Endodermal cell (in vitro differentiated cells): ENCODE measurements at places on chromosomes 13 and 19. TPM values are rescaled to one million over a fixed set of nuclear protein-coding genes. Genes with fewer than 3 reads are reported as not detected.

The C13orf42 gene
- total RNA-seq: 25.0 and 27.7 TPM in 2 replicates

DNA sequence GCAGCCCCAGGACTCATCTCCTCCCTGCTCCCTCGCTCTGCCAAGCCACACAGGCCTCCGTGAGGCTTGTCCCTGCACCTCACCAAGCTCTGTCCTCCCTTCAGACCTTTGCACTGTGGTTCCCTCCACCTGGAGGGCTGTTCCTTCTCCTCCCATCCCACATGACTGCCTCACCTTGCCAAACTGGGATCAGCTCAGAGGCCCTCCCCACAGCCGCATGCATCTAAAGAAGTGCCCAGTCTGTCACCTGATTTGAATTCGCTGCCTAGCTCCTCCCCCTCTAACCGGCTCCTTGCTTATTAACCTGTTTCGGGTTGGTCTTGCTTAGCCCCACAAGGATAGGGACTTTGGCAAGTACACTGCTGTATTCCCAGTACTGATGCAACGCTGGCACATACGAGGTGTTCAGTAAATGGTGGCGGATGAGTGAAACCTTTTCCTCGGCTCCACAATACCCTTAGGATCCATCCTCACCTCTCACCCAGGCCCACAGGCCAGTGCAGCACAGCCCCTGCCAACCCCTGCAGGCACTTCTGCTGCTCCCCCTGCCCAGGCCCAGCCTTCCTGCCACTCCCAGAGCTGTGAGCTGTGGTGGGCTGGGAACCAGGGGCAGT lies 4.4 kb downstream of the AKT2 start:
- DNase-seq: peak; percentile 83
- peaks cover 10% of the 10 kb centered on the region for H3K4me1 ChIP-seq
- no peak overlapping the region for H3K27ac ChIP-seq
- peaks cover 10% of the 10 kb centered on the region for H3K36me3 ChIP-seq
- no peaks in the 10 kb centered on the region for H3K27me3 ChIP-seq

DNA sequence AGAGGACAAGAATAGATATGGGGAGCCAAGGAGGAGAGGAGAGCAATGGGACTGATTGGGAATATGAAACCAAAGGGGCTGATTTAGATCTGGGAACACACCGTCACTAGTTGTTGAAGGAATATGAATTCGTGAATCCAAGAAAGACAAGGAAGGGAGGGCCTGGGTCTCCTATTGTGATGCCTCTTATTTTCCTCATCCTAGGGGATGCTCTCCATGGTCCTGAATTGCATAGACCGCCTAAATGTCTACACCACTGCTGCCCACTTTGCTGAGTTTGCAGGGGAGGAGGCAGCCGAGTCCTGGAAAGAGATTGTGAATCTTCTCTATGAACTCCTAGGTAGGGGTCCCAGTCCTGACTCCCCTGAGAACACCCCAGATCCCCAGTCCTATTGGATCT lies 21.5 kb downstream of the RYR1 start:
- no peak overlapping the region for H3K4me3 ChIP-seq
- H3K4me1 ChIP-seq: no peaks in the 10 kb centered on the region
- no peaks in the 10 kb centered on the region for H3K36me3 ChIP-seq
- no peaks in the 10 kb centered on the region for H3K27me3 ChIP-seq
- H3K27ac ChIP-seq: no peak overlapping the region
- DNase-seq: peak; percentile 79

- H3K27me3 ChIP-seq: peaks cover 23% of the 10 kb centered on the region
- no peak for DNase-seq
Measured at GRCh38 chr13:23901365-23901764, 4.1 kb upstream of the C1QTNF9B start.

DNA sequence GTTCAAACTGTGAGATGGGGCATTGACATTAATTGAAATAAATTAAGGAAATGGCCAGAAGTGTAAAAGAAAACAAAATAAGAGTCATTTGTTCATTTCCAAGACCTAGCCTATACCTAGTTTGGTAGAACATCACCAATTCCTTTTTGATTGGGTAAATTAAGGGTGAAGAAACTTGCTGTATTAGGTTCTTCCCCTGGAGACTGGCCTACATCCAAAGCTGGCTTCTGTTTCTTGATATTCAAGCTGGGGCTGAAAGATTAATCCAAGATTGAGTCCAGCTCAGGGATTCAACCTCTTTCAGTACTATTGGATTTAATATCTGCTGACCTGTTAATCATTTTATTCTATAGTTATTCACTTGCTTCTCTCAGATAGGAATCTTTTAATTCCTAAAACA lies 183.2 kb downstream of the GPC6 start:
- H3K36me3 ChIP-seq: peaks cover 8% of the 10 kb centered on the region
- DNase-seq: no peak
- no peak overlapping the region for H3K4me3 ChIP-seq
- no peaks in the 10 kb centered on the region for H3K4me1 ChIP-seq
- H3K27ac ChIP-seq: no peak overlapping the region
- no peaks in the 10 kb centered on the region for H3K27me3 ChIP-seq

GRCh38 chr13:99980201-99980823 lies 1.3 kb upstream of the ZIC2 start:
- H3K27ac ChIP-seq: peak overlapping the region; percentile 98
- H3K4me3 ChIP-seq: peak overlapping the region; percentile 93
- peak; percentile 96 for DNase-seq
- peaks cover 29% of the 10 kb centered on the region for H3K27me3 ChIP-seq
- peaks cover 29% of the 10 kb centered on the region for H3K36me3 ChIP-seq

DNA sequence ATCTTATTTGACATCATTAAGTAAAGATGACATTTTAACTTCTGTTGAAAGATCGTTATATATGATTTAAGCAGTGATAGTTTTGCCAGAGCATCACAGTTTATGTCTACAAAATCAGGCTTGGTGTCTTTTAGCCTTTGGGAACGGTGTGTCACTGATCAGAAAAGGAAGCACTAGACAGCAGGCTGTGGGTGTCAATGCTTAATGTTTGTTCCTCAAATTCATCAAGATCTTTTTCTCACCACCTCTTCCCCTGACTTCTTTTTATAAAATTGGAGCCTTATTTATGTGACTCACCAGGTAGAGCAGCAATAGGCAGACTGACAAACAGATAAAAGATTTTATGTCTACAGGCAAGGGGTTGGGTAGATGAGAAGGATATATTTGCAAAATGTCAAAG lies 1558.5 kb downstream of the EFNB2 start:
- no peak for DNase-seq
- no peak overlapping the region for H3K27ac ChIP-seq
- H3K4me1 ChIP-seq: no peaks in the 10 kb centered on the region

GRCh38 chr13:72164811-72165210 lies 297.8 kb upstream of the DACH1 start:
- no peak for DNase-seq
- H3K27me3 ChIP-seq: no peaks in the 10 kb centered on the region
- no peak overlapping the region for H3K27ac ChIP-seq
- H3K4me3 ChIP-seq: no peak overlapping the region
- H3K36me3 ChIP-seq: no peaks in the 10 kb centered on the region
- H3K4me1 ChIP-seq: peaks cover 11% of the 10 kb centered on the region
